ENCODE measurements at places on chromosomes 2 and 18.
A peak's percentile ranks its signal among the peaks of the same experiment; 100 is the strongest.

- DNase-seq = no peak
Measured at GRCh38 chr2:161159456-161160225, 587 bp upstream of the TANK start.

- no peak for DNase-seq
Measured at GRCh38 chr2:120798567-120799247, 63.0 kb downstream of the GLI2 start.

DNA sequence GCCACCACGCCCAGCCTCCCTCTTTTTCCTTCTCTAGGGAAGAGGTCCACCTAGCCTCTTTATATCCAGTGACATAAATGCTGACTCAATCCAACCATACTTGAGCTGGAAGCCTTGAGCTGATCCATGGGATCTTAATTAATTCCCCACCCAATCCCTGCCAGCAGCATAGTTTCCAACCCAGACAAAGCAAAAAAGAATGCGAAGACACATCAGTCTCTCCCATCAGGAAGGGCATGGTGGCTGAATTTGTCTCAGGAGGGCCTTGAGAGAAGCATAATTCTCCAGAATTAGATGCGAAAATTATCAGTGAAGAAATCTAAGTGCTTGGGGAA lies 22.5 kb downstream of the CASP10 start:
- DNase-seq = no peak

- DNase-seq = no peak
Measured at GRCh38 chr2:227491386-227491785, 19.4 kb downstream of the AGFG1 start.

DNA sequence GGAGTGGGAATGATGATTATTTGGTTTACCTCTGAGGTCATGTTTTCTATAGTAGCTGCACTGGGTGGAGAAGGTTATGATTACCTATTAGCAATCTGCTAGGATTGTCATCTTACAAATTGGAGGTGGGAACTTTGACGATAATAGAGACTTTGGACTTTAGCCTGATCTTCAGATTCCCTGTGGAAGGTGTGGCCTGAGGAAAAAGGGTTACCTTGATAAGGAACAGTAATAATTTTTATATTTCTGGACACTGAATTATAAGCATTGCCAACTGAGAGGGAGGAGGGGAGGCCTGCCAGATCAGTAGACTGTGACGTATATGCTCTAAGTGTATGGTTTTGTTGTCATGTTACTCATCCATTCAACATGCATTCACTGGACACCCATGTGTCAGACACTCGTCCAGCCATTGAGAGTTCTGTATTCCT lies 183.4 kb upstream of the FOSL2 start:
- no peak for DNase-seq

DNA sequence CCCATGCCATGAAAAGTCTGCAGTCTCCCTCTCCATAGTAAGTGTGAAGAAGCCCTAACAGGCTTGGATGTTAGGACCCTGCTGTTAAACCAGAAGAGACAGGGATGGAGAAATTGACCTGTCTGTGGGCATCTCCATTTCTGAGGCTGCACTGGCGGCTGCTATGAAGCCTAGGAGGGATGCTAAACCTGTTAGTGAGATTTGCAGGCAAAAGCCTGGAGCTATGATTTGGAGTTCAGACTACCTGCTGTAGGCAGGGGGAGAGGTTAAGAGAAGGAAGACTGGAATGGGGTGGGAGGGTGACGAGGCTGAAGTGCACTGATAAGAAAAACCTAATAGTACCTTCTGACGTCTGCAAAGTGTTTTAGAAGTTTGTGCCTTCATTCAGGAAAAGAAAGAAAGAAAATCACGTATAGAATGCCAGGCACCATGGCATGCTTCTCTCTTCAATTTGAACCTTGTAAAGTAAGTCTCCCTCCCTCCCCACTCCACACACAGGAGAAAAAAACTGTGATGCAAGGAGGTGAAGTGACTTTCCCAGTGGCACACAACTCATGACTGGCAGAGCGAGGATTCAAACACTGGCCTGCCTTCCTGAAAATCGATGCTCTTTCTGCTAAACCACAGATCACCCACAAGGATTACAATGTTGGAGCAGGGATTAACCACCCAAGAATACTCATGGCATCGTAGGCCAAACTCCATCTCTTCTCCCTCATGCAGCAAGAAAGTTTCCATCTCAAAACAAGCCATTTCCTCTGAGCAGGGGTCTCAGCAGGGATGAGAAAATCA lies 98.5 kb upstream of the PKDCC start:
- DNase-seq = no peak

DNA sequence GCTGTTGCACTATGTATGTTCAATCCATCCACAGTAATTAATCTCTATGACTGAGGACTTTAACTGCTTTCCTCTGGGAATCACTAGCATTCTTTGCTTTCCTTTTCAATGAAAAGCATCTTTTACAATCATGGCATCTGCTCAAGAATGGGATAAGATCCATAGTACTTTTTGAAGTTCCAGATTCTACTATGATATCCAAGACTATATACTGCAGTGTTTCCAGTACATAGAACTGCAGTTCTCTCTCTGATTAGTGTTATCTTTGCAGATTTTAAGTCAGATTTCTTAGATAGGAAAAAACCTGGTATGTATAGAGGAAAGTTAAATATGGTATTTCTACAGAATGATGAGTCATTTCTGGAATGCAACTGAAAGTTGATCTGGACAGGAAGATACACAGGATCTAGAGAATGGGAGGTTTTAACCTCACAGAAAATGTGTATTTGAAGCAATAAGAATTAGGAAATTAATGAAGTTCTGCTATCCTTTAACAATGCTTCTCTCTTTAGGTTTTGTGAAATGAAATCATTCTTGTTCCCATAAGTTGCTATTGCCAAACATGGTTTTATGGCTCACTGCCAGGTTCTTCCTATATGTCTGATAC lies 670.7 kb downstream of the ERBB4 start:
- DNase-seq = peak; percentile 27

- DNase-seq = peak; percentile 43
Measured at GRCh38 chr2:101473911-101474701, 806 bp downstream of the RFX8 start.

DNA sequence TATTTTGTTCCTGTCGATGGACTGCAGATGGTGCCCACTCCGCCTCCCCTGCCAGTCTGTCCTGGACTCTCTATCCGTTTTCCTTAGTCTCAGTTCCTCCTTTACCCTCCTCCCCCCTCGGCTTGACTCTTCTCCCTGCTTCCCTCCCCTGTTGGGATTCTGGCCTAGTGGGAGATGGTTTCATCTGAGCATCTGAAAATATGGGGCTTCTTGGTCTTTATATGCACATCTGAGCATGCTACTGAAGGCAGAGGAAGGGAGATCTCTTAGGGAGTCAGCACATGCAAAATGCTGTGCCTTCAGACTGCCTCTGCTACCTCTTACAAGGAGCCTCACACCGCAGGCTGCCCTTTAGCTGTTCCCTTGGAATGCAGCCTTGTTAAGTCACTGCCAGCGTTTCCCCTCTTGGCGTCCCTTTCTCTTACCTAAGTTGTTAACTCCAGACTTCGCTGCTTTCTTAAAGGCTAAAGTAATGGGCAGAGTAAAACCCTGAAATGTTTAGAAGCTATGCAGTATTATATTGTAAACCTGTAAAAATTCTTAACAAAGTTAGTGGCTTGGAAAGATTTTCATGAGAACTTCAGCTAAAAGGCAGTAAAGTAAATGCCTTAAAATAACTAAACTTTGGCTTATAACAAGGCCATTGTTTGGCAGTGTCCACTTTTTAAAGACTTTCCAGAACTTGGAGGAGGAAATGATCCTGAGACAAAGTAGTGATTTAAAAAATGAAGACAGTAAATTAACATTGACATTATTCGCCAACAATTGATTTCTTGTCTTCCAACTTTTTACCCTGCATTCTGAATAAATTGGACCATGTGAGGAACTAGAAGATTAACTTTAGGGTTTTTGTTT lies 49.8 kb downstream of the LDLRAD4 start:
- no peak for DNase-seq

- DNase-seq = no peak
Measured at GRCh38 chr2:11701751-11702301, 31.8 kb upstream of the NTSR2 start.

DNA sequence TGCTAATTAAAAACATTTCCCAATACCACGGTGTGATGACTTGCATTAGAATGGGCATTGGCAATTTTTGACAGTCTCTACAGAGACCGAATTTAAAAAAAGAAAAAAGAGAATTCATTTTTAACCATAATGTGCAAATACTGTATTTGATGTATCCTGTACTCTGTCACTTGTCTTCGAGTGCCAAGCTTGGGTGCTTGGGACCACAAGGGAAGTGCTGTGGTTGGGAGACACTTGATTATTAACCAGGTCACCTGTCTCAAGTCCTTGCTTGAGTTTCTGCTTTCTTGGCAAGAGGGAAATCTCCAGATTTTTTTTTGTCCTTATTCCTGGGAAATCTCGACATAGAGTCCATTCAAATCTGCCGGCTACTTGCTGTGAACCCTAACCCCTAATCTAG lies 209.0 kb downstream of the MC4R start:
- DNase-seq = no peak

- DNase-seq = no peak
Measured at GRCh38 chr2:220662431-220662830, 909.7 kb downstream of the EPHA4 start.

- no peak for DNase-seq
Measured at GRCh38 chr18:44516450-44516849, 164.2 kb upstream of the SETBP1 start.

DNA sequence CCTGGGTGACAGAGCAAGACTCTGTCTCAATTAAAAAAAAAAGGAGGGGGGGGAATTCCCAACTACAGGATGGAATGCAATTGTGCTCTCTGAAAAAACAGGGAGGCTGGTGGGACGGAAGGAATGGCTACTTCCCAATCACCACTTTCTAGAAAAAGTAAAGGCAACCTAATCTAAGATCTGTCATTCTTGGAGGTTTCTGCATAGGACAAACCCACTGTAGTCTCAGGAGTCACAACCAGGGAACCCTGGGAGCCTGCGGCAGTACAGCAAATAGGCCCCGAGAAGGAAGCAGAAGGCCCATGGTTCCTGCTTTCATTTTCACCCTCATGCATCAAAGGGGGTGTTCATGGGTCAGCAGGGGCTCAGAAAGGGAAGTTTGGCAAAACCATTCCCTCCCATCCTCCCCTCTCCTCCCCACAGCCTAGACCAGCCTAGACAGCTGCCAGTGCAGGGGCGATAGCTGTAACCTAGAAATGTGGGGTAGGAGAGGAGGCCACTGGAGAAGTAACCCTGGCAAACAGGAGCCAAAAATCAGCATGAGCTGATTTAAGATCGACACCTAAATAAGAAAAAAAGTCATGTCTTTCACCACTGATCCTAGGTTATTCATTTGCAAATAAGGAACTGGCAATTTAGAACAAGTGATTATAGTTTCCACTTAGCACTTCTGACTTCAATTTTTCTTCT lies 48.0 kb downstream of the TRABD2A start:
- peak; percentile 47 for DNase-seq

GRCh38 chr2:157254041-157254440 lies 3.5 kb upstream of the GALNT5 start:
- no peak for DNase-seq

DNA sequence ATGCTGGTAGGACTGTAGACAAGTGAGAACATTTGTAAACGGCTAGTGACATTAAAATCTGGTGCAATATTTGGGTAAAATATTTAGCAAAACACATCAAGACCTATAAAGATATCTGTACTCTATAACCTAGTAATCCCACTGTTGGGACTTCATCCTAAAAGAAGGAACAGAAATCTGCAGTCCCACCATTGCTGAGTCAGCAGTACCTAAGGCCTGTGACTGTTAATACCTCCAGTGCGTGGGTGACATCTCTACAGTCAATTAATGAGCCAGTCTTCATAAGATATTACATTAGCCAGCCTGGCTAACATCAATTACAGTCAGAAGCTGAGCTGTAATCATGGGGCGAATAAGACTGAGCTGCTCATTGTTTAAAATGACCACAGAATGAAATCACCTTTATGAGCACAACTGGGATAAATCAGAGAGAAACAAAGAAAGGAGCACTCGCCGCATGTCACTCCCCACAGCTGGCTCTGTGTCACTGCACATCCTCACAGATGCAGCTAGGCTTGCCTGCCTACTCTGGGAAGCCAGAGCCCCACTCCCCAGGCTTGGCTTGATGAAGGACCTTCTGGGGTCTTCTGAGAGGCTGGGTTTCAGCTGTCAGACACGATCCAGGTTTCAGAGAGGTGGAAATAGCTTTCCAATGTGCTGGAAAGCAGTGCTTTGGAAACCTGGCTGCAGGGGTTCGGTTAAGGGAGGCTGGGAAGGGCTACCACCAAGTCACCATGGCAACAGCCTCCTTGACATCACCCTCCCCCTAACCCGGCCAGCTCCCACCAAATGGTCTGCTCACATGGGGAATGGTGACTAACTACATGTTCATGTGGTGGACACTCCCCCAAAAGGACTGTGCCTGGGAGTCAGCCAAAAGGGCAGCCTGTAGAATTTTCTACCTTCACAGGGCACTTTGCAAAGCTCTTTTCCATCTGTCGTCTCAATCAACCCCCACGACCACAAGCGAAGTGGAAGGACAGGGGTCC lies 145.0 kb downstream of the ZBTB7C start:
- DNase-seq = no peak

GRCh38 chr2:111689941-111690340 lies 194.1 kb downstream of the ANAPC1 start:
- no peak for DNase-seq

All from GM13976 (cell line).